Kidney (tissue), 22 donors: ENCODE measurements at places on chromosomes 6 and 20.

GRCh38 chr6:15089569-15090144 is 156.2 kb upstream of the JARID2 start:
- DNase-seq = no peak

GRCh38 chr6:96575359-96575758 is 12.4 kb downstream of the FHL5 start:
- no peak for DNase-seq

DNA sequence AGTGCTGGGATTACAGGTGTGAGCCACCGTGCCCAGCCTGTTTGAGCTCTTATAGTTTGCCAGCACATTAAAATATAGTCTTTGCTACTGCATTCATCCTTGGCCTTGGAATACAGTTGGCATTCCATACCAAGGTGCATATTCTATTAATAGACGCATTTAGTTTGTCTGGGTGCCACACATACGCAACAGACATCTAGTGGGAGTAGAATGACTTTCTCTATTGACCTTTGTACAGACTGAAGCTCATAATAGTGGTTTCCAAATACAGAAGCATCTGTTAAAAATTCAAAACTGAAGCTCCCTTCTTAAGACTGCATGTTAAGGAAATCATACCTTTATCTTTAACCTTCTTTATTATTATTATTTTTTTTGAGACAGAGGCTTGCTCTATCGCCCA is 46.7 kb upstream of the FNDC1 start:
- no peak for DNase-seq

- DNase-seq = no peak
Measured at GRCh38 chr6:38495922-38496635, 143.7 kb downstream of the BTBD9 start.
